ENCODE measurements at places on chromosomes 4 and X. TPM values are rescaled to one million over a fixed set of nuclear protein-coding genes. Genes with fewer than 3 reads are reported as not detected.

DNA sequence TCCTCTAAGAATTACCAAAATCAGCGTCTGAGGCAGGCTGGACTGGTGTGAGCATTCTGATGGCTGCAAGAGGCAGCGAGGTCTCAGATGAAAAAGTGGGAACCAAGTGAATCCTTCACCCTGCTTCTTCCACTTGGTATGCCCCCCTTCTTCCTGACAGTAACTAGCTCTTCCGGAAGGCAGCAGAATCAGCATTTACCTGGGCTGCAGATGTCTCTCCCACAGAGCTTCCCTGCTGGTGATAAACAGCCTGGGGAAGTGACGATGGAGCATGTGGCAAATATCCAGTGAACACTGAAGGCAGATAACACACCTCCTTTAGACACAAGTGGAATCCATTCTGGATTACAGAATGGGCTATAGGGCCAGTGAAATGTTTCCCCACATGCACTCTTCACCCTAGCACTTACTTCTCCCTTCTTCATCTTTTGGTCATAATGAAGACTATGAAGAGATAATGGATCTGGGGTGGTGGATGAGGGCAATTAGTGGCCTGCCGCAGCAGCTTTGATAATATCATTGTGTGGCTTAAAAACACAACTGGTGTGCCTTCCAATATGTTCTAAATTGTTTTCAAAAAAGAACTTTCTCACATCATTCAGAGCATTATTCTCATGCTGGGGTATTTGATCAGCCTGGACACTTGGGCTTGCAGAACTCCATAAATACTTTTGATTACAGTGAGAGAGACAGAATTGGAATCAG, 60.8 kb upstream of the TBC1D9 start:
- no peak for DNase-seq
- no peak overlapping the region for H3K4me3 ChIP-seq
- no peak overlapping the region for H3K27ac ChIP-seq
- H3K27me3 ChIP-seq, result no peaks in the 10 kb centered on the region
- no peaks in the 10 kb centered on the region for H3K4me1 ChIP-seq

Gene FAAH2
- not detected for total RNA-seq

GRCh38 chrX:14017399-14017798, 12.3 kb downstream of the GEMIN8 start:
- no peak overlapping the region for H3K27ac ChIP-seq
- no peaks in the 10 kb centered on the region for H3K36me3 ChIP-seq
- DNase-seq, result no peak

- no peaks in the 10 kb centered on the region for H3K4me1 ChIP-seq
- H3K4me3 ChIP-seq, result no peak overlapping the region
- H3K27me3 ChIP-seq, result no peaks in the 10 kb centered on the region
- DNase-seq, result no peak
- H3K36me3 ChIP-seq, result no peaks in the 10 kb centered on the region
- no peak overlapping the region for H3K27ac ChIP-seq
These were observed 526.5 kb downstream of the TRIML1 start for GRCh38 chr4:188665491-188666457.

DNA sequence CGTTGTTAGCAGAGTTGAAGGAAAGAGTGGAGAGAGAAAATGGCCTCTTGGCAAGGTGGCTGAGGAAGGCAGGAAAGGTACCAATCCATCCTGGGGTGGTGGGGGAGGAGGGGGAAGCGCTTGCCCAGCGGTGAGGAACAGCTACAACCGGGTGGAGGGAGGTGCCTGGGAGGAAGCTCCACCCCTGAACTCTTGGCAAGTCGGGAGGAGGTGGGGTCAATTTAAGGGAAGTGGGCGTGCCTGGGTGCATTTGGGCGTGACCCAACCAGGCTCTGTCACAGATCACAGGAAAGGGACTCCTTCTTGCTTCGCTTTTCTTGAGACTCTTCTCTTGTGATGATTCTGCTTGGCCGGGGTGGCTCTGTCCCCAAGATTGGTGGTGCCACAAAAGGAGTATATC, 41.7 kb downstream of the BCORL1 start:
- H3K27me3 ChIP-seq, result no peaks in the 10 kb centered on the region
- no peak overlapping the region for H3K4me3 ChIP-seq
- H3K4me1 ChIP-seq, result no peaks in the 10 kb centered on the region
- peaks cover 6% of the 10 kb centered on the region for H3K36me3 ChIP-seq
- DNase-seq, result peak; percentile 55

DNA sequence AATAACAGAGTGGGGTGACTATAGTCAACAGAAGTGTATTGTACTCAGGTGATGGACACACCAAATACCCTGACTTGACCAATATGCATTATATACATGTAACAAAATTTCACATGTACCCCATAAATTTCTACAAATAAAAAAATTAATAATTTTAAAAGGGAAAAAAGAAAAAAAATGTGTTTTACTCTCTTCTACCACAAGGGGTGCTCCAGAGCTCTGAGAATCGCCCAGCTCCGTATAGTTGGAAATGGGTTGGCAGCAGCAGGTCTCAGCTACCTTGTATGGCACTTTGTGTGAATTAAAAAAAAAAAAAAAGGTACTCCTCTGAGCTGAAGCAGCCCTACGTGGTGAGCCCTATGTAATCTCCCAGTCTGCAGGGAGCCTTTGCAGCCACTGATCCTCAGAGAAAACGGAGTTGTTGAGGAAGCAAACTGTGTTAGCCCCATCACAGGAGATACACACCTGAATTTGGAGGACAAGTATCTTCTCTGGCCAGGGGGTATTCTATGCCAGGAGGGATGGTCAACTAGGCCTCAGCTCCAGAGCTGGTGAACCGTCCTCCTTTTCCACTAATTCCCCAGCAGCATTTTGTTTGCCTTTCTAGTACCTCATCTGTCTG, 17.2 kb upstream of the POLA1 start:
- H3K36me3 ChIP-seq, result no peaks in the 10 kb centered on the region
- no peaks in the 10 kb centered on the region for H3K4me1 ChIP-seq
- no peak overlapping the region for H3K4me3 ChIP-seq
- no peak for DNase-seq
- H3K27me3 ChIP-seq, result no peaks in the 10 kb centered on the region
